ENCODE measurements at places on chromosomes 1 and 21. TPM values are rescaled to one million over a fixed set of nuclear protein-coding genes. Genes with fewer than 3 reads are reported as not detected.

SLC22A15 gene
- 6.4 TPM for total RNA-seq

KRTAP11-1 gene
- not detected for total RNA-seq

MARK1 gene
- under 0.01 TPM for total RNA-seq

TMEM269 gene
- total RNA-seq = 1.0 TPM

LRRIQ3 gene
- total RNA-seq = 0.21 TPM
